NCI-H1105 (cell line): ENCODE measurements at places on chromosomes 12 and 14.
A peak's percentile ranks its signal among the peaks of the same experiment; 100 is the strongest.

- DNase-seq, result peak; percentile 52
These were observed 164.6 kb downstream of the TMEM117 start for GRCh38 chr12:44000309-44000952.

DNA sequence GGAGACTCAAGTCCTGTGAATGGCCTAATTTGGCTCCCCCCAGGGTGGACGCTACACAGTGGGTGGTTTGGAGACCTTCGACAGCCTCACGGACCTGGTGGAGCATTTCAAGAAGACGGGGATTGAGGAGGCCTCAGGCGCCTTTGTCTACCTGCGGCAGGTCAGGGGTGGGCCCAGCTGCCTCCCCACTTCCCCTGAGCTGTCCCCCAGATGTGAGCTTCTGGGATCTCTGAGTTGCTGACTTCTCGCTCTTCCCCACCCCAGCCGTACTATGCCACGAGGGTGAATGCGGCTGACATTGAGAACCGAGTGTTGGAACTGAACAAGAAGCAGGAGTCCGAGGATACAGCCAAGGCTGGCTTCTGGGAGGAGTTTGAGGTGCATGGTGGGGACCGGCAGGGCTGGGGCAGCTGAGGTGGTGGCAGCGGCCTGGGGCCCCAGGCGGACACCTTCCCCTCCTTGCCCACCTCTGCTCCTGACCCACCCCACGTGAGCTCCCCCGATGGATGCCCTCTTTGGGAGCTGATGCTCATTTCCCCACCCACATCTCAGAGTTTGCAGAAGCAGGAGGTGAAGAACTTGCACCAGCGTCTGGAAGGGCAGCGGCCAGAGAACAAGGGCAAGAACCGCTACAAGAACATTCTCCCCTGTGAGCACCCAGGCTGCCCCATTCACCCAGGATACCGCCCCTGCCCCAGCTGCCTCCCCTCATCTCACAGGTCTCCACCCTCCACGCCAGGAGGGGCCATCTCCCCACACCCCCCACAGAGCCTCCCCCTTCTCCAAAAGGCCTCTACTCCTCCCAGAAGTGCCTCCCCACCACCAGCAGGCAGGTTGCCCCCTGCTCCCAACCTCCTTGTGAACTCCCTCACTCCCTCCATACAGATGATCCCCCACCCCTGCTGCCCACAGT is 4.2 kb downstream of the PTPN6 start:
- no peak for DNase-seq

DNA sequence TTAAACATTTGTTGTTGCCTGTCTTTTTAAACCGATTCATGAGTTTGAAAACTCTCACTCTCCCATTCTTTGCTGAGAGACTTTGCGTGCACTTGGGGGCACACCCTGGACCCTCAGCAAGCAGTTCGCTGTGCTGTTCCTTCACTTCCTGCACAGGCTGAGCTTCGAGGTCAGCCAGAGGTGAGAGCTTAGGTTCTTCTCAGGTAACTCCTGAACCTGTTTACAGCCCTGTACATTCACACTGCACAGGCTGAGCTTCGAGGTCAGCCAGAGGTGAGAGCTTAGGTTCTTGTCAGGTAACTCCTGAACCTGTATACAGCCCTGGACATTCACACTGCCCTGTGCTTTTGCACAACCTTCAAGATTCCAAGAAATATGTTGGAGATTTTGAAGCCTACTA is 9.8 kb upstream of the CLECL1 start:
- no peak for DNase-seq

DNA sequence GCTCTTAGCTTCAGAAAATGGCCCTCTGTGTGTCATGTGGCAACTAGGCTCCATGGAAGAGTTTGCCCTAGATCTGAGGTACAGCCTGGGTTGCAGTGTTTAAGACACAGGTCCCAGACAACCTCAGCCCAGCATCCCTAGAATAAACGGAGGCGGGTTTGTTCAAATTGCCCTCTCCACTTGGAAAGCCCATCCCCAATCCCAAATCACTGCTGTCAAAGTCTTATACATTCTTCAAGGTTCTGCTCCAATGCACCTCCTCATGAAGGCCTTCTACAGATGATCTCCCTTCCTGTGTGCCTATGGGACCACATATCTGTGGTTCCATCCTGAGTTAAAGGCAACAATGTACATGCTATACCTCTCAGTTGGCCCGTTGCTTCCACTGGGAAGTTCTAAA is 289.8 kb downstream of the DPF3 start:
- DNase-seq, result no peak

- DNase-seq, result no peak
These were observed 5.5 kb upstream of the TC2N start for GRCh38 chr14:91872517-91873470.

DNA sequence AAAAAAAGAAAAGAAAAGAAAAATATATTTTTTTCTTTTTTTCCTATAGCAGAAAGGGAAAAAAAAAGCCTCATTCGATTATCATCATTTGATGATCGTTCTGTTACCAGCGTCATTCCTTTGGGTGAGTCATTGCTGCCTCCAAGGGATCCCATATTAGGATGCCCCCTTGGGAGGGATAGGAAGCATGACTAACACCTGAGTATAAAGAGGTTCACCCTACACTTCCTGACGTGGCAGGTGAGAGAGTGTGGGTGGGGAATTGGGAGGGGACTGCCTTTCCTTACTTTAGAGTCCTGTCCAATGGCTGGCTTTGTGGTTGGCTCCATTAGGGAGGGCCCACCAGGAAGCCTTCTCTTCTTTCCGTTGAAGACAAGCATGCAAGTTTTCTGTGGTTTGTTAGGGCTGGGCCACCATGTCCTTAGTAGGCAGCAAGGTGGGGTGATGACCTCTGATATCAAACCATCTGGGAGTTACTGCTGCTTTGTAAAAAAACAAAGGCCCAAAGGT is 56.1 kb upstream of the FUT8 start:
- no peak for DNase-seq

DNA sequence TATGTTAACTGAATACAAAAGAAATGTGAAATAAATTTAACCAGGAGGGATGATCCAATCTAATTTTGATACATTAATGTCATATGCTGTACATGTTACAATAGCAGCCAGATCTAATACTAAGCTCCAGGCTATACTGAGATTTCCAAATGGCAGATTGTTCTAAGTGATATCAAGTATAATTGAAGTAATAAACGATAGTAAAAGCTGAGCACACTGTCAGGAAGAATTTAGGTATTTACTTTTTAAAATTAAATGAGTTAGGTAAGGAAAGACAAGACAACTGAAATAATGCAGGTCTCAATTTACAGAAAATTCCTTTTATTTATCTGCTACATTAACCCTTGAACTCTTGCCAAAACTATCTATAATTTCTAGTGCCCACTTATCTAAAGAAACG is 39.9 kb downstream of the INSM2 start:
- DNase-seq, result no peak

DNA sequence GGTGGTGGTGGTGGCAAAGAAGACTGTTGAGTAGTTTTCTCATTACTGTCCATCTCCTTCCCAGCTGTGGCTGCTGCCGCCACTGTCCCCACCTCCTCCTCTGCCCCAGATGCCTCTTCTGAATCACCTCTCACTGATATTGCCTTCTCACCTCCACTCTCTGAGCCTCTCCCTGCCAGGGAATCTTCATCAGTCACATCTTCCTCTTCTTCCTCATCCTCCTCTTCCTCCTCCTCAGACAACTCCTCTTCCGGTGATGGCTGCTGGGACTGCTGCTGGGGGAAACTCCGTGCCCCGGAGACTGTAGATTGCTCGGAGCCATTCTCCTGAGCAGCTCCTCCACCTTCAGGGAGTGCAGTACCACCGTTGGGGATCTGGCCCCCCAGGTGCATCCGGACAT is 2.9 kb downstream of the SALL2 start:
- no peak for DNase-seq

DNA sequence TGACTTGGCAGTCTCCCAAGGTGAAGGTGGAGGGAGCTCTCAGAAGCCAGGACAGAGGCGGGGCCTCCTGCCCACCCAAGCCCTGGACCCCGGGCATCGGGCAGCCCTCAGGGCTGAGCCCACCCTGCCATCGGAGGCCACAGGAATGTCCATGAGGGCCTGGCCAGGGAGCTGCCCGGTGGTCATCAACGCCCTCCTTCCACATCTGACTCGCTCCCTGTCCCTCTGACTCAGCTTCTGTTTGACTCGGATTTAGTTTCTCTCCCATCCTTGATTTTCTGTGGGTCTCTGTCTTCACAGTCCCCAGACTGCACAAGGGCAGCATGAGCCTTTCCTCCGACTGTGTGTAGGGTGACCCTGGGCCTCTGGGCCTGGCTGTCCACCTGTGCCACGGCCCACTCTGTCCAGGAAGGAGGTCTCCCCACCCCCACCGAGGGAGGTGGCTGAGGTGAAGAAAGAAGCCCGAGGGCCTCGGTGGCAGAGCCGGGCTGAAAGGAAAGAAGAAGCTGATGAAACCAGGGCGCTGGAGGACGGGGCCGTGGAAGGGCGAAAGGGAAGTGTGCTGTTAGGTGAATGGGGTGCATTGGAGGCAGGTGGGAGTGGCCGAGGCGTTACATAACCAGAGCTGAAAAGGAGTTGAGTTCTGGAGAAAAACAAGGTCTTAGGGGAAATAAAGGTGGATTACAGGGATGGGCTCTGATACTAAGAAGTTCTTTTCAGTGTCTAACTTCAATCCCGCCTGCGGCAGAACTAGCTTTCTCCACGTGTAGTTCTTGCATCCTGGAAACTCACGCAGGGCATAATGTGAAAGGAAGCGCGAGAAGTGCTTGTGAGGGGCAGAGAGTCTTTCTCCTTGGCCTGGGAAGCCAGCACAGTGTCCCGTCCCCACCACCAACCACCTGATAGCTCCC is 16.7 kb upstream of the TMEM106C start:
- no peak for DNase-seq

GRCh38 chr12:116370004-116370404 is 92.5 kb upstream of the MED13L start:
- no peak for DNase-seq

GRCh38 chr12:14840616-14841015 is 2.7 kb downstream of the ART4 start:
- no peak for DNase-seq
